ENCODE measurements at places on chromosomes 7 and 10.

DNA sequence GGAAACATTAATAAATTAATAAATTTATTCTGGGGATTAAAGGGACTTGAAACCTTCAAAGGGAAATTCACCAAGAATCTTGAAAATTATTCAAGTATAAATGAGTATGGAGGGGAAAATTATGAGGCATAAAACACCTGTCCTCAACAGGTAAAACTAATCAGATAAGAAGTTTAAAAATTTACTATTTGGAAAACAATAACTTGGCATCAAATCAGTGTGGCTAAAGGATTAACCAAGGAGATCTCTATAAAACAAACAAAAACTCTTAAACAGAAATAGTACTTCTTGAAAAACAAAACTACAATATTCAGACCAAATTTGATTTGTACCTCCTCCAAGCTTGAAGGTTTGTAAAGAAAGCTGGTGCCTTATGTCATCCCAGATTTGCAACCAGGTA, 66.4 kb upstream of the ZNF804B start:
- DNase-seq: no peak

DNA sequence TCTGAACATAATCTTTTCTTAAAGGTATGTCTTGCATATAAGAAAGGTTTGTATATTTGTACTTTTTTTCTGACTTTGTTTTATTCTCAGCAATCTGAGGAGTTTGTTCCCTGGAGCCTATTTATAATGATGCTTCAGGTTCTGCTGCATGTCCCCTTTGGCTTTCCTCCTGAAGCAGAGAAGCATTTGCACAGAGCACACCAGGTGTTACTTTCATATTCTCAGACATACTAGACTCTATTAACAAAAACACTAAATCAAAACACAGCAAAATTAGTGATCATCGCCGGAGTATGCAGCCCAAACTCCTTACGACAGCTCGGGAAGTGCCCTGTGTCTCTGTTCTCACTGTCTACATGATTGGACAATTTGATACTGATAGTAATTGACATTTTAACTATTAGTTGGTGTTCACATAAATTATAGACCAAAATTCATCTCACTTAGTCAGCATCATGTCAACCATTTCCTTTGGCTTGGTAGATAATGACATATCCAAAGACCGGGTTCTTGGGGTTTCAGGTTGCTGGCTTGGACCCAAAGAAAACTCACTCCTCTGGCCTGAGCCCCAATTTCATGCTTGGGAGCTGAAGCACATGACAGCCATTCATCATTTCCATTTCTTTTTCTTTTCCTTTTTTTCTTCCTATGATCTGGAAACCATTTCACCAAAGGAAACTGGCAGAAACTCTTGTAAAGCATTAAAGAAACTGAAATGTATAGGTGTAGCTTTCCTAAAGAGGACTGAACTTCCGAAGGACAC, 400.1 kb upstream of the NRP1 start:
- no peak for DNase-seq

GRCh38 chr10:75233444-75234016, 2.2 kb downstream of the COMTD1 start:
- DNase-seq: no peak

DNA sequence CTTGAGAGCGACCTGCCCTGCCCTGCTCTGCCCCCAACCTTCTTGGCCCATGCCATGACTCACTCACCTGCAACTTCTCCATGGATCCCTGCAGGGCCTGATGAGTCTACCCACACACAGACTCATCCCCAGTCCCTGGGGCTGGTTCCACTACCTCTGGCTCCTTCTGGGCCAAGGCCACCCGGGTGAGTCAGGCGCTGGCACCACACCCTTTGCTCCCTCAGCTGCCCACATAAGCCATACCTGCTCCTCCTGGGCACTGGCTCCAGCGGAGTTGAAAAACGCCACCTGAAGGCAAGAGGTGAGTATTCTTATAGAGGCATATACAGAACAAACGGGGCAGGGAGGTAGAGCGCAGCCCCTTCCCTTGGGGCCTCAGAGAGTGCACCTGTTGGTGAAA, 16.2 kb upstream of the MTPAP start:
- DNase-seq: no peak

DNA sequence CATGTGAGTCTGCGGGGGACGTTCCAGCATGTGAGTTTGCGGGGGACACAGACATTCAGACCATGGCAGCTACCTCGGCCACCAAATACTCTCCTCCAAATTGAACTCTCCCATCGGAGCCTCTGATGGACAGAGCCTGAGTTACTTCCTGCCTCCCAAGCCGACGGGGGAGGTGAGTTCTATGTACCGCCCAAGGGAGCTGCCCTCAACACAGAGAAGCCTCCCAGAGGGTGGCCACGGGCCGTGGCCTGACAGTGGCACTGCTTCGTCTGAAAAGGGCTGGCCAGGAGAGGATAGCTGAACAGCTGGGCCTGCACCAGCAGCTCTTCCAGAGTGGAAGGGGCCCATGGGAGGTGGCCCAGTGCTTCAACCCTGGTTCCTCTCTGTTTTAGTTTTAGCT, 274.5 kb upstream of the PPP2R2D start:
- DNase-seq: no peak

GRCh38 chr10:97926055-97926454, 76.4 kb downstream of the GOLGA7B start:
- DNase-seq: no peak

DNA sequence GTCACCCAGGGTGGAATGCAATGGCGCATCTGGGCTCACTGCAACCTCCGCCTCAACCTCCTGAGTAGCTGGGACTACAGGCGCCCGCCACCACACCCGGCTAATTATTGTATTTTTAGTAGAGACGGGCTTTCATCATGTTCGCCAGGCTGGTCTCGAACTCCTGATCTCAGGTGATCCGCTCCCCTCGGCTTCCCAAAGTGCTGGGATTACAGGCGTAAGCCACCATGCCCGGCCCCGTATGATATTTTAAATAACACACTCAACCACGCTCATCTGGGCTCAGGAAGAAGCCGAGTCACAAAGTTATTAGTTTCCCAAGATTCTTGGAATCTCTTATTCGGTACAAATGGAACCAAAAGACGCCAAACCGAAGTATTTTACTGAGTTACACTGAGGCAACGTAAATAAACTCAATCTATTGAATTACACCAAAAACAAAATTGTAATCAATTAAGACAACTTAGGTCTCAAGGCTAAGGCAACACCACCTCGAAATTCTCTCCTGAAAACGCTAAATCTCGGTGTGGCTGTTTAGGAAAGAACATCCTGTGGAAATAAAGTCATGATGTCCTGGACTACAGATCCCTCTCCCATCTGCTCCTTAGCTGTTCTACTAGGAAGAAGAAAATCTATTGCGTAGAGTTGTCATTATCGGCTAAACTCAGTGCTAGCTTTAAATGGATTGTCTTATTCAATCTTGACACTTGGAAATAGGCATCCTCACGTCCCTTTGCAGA, 910 bp downstream of the ARHGAP19 start:
- no peak for DNase-seq

DNA sequence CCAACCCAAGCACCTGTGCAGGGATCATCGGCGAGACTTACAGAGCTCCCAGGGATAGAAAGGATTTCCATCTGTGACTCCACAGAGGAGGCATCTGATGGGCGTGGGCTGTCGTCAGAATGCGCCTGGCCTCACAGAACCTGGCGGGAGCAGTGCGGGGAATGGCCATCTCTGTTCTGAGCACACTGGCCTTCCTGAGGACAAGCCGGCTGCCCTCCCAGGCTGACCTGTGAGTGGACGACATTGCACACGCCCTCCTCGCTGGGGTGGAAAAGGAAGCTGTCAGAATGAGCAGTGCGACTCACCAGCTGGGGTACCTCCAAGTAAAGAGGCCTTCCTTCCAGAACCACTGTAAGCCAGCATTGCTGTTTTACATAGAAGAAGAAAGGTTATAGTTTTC, 234.6 kb upstream of the PITRM1 start:
- DNase-seq: no peak

GRCh38 chr10:29725133-29725720, 90.5 kb upstream of the SVIL start:
- no peak for DNase-seq

DNA sequence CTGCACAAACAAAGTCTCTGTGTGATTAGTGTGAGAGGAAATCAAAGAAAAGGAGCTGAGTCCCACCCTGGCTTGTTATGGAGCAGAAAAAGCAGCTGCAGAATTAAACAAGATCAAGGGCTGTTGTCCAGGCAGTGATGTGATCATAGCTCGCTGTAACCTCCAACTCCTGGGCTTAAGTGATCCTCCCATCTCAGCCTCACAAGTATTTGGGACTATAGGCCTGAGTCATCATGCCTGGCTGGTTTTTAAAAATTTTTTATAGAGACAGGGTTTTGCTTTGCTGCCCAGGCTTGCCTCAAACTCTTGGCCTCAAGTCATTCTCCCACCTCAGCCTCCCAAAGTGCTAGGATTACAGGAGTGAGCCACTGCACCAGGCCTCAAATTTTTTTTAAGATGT, 88.9 kb downstream of the IPMK start:
- DNase-seq: no peak

- DNase-seq: no peak
These were observed 29.0 kb upstream of the GNAT3 start for GRCh38 chr7:80540836-80541235.

DNA sequence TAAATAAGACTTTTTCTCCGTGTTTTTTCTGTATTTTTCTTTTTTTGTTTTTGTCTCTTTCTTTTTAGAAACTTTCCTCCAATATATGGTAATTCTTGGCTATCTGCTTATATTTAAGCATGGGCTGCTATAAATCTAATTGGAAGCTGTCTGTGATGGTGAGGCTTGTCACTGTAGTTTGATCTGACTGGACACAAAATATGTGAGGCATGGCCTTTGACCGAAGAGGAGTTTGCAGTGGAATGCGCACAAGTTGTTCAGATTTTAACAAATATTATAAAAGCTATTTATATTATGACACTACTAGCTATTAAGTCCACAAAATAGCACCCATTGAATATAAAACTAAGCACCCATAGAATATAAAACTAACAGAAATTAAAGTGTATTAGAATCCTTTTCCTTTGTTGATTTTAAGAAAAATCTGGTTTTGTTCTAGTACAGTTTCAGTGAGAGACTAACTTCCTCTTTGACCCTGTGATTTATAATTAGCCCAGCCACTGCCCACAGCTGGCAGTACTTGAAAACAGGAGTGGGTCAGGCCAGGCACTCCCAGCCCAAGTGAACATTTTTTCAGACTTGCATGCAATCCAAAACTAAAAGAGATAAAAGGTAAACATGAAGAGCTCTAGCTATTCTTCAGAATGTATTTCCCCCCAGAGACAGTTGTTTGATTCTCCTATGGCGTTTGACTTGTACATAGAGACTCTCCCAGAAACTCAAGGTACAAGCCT, 69.9 kb upstream of the FGL2 start:
- DNase-seq: no peak

DNA sequence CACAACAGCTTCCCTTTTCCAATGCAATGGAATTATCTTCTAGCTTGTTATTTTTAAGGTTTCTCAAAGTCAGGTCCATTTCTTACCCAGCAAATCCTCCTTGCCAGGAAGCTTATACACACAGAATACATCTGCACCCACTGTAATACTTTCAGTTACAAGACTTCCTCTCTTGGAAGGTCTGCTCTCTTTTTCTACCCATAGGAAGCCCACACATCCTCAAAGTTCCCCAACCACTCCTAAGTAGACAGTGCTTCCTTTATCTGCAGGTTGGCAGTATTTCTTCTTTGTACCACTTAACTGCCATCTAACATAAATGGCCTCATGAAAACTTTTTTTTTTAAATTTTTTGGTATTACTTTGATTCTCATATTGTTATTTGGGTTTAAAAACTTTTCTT, 155.6 kb downstream of the TAX1BP1 start:
- no peak for DNase-seq

DNA sequence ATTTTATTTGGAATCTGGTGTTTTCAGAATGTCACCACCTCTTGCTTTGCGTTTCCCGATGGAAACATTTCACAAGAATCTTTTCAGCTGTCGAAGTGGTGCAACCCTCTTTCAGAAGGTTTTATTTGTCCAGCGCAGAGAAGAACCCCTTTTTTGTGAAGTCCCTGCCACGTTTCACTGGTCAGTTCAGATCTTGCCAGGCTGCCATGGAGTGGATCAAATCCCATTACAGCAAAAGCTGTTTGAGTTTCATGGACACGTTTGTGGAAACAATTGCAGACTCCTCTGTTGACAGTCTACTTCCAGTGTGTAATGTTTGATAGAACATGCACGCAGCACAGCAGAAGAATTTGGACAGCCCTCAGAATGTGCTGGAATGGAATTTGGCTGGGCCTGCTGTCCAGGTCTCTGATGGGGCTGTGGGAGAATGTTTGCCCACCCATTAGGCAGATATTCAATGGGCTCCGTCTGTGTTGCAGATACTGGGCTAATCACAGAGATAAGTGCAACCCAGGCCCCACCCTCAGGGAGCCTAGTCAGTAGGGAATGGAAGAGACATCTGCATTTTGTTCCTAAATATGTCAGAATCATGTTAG, 143.2 kb downstream of the GRK5 start:
- no peak for DNase-seq

DNA sequence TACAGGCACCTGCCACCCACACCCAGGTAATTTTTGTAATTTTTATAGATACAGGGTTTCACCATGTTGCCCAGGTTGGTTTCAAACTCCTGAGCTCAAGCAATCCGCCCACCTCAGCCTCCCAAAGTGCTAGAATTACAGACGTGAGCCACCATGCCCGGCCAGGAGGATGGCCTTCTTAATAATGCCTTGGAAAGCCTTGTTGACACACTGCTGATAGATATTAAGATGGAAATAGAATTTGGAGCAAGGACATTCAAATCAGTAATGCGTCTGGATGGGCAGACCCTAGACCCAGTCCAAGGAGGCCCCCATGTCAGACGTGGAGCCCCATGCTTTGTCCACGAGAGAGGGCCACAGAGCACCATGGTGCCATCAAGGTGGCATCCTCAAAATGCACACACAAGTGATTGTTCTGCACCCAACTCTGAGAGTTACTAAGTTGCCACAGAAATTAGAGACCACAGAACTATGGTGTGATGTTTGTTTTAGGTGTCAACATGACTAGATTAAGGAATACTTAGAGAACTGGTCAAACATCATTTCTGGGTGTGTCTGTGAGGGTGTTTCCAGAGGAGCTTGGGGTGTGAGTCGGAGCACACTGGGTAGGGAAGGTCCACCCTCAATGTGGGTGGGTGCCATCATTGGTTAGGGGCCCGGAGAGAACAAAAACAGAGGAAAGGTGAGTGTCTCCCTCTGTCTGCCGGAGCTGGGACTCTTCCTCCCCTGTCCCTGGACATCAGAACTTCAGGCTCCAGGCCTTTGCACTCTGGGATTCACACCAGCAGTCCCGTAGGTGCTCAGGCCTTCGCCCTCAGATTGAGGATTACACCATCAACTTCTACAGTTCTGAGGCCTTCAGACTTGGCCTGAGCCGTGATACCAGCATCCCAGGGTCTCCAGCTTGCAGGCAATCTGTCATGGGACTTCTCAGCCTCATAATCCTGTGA, 34.5 kb downstream of the EBF3 start:
- no peak for DNase-seq

DNA sequence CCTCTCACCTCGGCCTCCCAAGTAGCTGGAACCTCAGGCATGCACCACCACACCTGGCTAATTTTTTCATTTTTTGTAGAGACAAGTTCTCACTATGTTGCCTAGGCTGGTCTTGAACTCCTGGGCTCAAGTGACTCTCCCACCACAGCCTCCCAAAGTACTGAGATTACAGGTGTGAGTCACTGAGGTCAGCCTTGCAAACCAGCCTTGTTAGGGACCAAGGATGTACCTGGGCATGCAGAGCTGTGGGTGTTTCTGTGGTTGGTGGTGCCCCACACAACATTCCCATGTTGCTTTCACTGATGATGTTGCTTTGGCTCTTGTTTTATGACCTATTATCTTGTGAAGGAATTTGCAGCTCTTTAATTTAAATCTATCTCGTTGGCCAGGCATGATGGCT, 54.8 kb downstream of the OTUD1 start:
- no peak for DNase-seq
